ENCODE measurements at places on chromosomes 5 and 9.

DNA sequence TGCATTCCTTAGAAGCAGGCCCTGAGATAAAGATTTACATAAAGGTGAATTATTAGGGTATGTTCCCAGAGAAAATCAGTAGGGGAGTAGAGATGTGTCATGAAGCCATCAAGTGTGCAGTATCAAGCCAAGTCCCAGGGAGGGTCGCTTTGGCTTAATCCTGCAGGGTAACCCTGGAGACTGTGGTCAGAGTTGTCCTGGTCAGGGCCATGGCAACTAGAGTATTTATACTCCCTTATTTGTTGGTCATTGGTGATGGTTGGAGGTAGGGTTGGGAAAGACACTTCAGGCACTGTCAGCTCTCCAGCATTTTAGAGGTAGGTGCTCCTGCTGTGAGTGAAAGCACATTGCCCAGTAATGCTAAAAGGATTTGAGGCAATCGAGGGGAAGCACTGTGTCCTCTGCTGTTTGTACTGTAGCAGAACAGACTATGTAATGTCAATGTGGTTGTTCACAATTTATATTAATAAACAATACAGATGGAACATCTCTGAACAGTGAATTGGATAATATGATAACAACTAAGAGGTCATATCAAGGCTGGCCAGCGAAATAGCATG lies 108.9 kb downstream of the GDNF start:
- DNase-seq: no peak

GRCh38 chr5:9790276-9790675 lies 160.1 kb upstream of the TAS2R1 start:
- DNase-seq: no peak

DNA sequence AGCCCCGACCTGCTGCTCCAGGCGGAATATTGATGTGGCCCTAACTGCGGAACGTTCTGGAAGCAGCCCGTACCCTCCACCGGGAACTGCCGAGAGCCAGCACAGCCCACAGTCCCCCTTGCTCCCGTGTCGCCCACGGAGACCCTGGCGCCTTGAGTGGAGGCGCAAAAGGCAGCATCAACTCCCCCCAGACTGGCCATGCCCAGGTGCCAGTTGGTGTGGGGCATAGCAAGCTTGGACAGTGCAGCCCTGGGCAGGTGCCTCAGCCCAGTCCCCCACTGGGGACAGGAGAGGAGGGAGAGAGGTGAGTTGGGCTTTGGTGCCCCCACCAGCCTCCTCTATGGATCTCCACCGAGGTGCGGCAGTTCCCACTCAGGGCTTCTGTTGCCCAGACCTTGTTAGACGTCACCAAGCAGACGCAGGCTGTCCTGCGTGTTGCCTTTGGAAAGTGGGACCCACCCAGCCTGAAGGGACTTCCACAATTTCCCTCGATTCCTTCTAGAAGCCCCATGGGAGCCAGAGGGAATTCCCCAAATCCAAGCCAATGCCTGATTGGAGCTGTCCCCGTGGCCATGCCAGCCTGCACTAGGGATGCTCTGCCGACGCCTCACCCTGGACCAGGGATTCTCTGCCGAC lies 19.8 kb upstream of the NRARP start:
- no peak for DNase-seq

DNA sequence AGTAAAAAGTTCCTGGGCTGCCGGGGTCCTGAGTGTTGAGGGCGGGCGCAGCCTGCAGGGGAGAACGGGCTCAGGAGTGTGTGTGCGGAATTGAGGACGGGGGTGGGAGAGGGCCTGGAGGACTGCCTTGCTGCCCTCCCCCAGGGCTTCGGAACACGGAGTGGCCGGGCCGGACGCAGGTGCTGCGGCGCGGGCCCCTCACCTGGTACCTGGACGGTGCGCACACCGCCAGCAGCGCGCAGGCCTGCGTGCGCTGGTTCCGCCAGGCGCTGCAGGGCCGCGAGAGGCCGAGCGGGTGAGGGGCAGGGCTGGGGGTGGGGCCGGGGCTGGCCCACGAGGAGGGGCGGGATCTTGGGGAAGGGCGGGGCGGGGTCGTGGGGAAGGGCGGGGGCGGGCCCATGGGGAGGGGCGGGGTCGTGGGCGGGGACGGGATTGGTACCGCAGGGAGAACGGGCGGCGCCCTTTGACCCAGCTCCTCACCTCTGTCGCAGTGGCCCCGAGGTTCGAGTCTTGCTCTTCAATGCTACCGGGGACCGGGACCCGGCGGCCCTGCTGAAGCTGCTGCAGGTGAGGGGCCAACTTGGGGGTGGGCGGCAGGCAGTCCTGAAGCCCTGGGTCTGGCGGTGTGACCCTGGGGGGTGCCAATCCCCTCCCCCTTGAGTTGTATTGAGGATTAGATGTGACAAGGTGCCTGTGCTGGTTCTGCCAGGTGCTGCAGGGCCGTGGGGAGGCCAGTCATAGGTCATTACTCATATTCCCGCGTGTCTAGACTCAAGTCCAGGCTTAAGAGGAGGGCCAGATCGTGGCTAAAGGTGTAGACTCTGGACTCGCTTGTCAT lies 7.1 kb downstream of the FPGS start:
- DNase-seq: no peak

GRCh38 chr9:19533373-19533772 lies 124.6 kb downstream of the ACER2 start:
- no peak for DNase-seq

- DNase-seq: no peak
Measured at GRCh38 chr9:85421641-85422040, 320.1 kb downstream of the AGTPBP1 start.

- no peak for DNase-seq
Measured at GRCh38 chr5:142602720-142603245, 83.1 kb downstream of the FGF1 start.

- DNase-seq: no peak
Measured at GRCh38 chr5:76724871-76725270, 8.9 kb downstream of the F2R start.

GRCh38 chr5:38011668-38012188 lies 171.9 kb upstream of the GDNF start:
- no peak for DNase-seq

- no peak for DNase-seq
Measured at GRCh38 chr5:42467572-42467971, 44.3 kb downstream of the GHR start.

DNA sequence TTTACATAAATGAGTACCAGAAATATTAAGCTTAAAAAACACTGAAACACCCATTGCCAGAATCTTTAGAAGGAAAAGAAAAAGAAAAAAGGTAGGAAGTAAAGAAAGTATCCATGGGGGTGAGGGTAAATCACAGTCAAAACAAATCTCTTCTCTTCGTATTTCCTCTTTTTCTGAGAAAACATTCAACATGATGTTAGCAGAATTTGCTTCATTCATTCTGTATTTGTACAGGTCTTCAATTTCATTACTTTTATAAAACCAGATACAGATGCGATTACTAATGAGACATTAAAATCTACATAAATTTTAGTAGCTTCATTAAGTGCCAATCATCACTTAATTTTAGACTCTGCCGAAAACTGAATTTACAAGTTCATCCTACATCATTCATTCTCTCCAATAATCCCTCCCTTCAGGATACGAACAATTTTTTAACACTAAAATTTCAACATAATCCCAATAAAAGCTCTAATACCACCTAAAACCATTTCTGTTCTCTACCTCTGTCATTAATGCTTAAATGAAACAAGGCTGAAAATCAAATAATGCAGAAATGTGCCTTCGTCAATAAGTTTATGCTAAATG lies 7.0 kb downstream of the NR3C1 start:
- DNase-seq: no peak

GRCh38 chr5:157599565-157599964 lies 24.0 kb upstream of the ADAM19 start:
- DNase-seq: no peak

DNA sequence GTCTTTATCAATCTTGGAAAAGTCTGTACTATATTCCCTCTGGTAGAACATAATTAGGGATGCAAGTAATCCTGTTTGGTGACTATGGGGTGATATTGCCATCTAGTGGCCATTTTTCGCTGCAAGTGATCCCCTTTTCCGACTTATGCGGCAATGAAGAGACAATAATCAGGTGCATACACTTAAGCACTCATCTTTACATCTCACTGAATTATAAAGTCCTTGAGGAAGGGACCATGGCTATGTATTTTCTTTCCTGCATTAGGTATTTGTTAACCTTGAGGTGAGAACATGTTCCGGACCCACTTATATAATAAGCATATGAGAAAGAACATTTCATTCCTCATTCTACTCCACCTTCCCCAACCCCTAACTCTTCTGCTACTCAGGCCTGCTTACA lies 19.6 kb upstream of the LIX1 start:
- DNase-seq: peak; percentile 38

DNA sequence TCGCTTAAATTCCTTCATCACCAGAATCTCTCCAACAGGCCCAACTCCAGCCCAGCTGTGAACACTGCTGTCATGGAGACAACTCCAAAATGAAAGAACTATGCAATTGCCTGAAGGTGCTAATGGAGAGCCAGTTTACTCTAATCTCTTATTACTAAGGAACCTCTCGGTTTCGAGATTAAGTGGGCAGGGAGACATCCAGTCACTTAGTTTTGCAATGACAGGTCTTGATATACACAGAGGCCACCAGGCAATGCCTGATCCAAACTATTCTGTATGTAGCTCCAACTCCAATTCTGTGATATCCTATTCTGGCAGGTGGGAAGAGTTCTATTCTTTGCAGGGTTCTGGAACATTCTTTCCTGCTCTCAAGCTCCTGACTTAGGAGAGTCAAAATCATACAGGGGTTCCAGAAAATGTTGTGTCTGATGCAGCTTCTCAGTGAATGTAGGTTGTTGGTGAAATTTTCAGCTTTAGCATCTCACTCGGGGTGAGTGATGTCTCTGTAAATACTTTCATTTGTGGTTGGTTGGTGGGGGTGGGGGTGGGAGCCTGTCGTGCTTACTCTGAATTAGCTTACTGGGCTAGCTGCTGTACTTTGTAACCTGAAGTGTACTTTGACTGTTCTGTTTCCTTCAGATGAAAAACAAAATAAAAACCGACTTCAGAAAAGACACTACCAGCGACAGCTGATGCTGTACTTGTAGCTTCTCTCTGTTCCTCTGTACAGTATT lies 170.9 kb downstream of the PALM2AKAP2 start:
- no peak for DNase-seq

DNA sequence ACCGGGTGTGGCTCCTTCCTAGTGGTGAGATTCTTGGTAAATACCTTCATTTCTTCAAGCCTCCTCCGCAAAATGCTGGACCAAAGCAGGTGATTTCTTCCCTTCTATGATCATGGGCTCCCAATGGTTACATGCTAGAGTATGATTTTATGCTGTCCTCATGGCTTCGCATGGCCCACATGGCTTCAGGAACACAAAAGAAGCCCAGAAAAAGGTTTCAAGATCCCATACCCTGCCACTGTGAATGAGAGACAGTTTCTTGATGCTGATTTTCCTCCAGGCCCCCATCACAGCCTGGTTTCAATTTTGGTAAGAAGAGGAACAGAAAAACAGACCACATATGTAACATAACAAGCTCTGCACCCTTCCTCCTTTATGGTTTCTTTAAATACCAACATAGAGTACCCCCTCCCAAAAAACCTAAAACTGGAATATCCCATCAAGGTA lies 2.4 kb upstream of the RXFP3 start:
- DNase-seq: no peak

DNA sequence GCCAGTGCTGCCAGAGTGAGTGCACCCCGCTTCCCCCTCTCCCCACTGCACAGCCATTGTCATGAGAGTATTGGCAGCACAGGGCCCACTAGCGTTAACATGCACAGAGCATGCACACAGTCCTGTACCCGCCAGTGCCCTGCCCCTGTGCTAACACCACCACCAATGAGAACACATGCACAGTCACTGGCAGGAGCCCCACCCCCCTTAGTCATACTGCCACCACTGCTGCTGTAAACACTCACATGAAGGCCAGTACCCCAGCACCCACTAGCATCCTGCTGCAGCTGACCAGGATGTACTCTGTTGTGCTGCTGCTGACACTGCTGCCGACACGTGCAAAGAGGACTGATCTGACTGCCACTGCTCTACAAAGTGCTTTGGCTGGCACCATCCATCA lies 19.5 kb upstream of the RANBP6 start:
- no peak for DNase-seq

GRCh38 chr9:97064176-97064575 lies 25.2 kb upstream of the CTSV start:
- no peak for DNase-seq

DNA sequence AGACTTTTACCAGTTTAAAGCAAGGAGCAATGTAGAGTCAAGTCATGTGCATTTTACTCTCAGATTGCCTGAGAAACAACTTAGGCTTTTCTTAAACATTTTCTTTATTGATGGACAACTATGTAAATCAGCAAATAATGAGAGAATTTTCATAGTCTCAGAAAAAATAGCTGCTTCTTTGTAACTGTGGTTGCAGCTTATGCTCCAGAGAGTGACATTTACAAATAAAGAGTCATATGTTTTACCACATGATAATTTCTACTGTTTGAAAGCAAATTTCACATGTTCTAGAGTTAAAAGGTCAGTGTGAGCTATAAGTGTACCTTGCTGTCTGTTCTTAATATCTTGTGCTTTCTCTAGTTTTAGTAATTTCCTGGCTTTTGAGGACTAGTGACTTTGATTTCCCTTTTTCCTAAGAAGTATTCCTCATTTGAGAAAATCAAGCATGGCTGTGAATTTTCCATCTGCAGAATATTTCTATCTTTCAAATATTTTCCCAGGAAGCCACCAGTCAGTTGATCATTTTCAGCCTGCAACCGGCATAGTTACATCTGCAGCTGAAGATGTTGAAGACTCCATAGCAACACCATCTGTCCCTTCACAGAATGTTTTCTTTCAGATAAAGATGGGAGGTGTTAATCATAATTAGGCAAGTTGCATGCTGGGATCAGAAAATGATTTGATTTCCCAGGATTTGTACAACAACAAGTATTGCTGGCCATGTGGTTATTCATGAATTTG lies 229.9 kb downstream of the SGCD start:
- DNase-seq: no peak

DNA sequence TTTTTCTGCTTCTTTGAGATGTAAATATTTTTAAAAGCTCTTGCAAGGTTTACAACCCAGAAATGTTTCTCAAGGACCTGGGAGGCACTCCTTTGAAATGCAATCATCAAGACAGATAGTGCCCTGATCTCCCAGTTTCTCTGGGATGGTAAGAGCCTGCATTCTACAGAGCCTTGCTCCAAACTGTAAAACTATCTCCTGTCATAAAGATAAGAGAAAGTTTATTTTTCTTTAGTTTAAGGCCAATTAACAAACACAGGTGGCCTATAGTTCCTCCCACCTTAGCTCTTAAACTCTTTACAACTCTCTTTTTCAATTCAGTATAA lies 1231.1 kb upstream of the NUDT12 start:
- no peak for DNase-seq

GRCh38 chr5:173454361-173454735 lies 126.1 kb upstream of the STC2 start:
- DNase-seq: no peak

DNA sequence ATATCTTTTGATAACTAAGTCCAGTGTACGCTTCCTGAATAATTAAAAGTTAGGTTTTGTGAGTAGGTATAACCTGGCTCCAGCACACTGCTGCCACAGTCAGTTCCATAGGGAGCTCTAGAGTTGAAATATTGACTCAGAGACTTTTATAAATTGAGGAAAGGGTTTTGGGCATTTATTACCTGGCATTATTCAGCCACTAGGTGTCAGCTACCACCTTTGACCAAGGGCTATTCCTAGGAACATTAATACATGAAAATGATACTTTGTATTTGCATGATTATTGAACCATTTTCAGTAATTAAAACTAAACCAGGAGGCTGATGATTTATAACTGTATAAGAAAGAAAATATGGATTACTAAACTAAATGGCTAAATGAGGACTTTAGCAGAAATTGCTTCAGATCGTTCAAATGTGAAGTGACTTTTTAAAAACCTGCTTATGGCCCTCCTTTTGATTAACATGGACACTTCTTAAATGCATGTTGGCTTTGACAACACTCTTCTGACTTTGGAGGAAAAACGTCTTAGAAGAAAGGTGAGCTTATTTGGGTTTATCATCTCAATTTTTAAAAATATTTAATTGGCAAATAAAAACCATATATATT lies 83.0 kb downstream of the SMC2 start:
- no peak for DNase-seq
